Thyroid gland (tissue), 4 donors: ENCODE measurements at places on chromosomes 2 and 18.
A peak's percentile ranks its signal among the peaks of the same experiment; 100 is the strongest.

GRCh38 chr18:42187611-42188380 is 232.8 kb downstream of the PIK3C3 start:
- DNase-seq: no peak

DNA sequence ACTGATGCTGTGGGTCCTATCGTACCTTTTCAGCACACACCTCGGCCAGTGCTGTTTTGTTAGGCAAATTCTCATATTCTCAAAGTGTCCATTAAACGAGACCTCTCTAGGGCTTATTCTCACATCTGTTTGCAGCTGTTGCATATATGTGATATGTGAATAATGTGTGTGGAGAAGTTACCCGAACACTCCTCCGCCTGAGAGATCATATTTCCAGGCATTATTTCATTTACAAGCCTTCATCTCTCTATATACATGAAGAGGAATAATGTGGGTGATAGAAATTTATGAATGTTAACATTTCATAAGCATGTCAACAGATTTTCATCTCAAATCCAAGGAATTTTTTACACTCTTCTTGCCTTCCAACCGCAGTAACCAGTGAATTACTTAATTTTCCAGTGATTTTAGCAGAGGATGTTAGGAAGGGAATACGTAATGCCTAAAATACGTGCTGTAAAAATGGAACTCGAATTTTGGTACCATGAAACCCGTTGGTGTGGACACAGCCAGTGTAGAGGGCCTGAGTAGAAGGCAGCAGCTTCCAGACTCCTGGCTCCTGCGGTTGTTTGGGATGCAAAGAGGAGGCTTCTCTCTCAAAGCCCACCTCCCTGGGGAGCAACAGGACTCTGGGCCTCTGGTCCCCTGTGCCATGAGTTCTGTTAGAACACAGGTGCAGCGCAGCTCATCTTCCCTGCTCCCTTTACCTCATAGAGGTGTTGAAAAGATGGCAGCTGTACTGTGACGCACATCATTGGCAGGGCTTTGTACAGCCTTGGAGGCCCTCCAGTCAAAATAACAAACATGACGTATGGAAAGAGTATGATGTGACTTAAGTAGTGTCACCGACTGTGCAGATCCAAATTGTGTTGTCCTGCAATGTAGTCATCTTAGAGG is 280.1 kb downstream of the NEDD4L start:
- DNase-seq: no peak

DNA sequence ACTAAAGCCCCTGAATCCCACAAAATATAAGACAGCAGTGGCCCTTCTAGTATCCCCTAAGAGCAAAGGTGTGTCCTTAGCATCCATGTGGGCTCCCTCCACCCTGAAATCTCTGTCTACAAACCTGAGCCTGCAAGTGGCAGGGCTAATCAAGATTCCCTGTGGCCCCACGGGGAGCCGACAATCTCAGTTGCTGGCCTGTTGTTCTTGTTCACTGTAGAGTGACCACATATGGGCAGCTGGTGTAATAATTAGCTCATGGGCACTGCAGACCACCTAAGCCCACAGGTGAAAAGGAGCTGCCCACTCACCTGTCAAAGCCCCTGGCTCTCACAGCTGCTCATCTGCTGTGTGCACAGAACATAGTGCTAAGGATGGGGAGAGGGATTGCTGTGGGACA is 102.3 kb downstream of the MRO start:
- no peak for DNase-seq

- peak; percentile 6 for DNase-seq
Measured at GRCh38 chr2:42492691-42493467, 903 bp downstream of the KCNG3 start.

DNA sequence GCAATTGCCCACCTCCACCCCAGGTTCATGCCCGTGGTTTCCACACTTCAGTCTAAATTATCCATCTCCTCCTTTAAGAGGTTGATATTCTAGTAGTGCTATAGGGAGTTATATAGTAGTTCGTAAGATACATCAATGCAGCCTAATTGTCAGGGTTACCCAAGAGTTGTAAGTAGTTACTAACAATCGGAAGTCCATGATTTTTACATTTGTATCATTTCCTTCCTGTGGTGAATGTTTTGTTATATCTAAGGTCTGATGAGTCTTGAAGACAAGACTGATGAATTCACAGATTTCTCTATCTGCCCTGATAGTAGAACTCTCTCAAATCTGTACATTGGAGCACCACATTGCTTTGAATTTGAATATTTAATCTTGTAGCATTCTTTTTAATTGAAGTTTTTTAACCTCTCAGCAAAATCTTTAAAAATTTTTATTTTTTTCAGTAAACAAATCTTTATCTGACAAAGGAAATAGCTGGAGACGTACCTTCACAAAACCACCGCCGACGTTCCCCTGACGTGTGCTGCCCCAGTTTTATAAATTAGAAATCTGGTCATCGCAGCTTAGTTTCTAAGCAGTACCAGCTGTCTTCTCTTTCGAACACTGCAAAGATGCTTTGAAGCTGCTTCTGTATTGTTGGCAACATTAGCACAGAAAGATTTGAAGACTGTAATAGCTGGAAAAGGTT is 264.5 kb downstream of the SOCS6 start:
- DNase-seq: no peak

- peak; percentile 39 for DNase-seq
Measured at GRCh38 chr2:203340791-203341487, 12.7 kb downstream of the ABI2 start.

- no peak for DNase-seq
Measured at GRCh38 chr2:161059388-161059787, 100.8 kb upstream of the TANK start.

DNA sequence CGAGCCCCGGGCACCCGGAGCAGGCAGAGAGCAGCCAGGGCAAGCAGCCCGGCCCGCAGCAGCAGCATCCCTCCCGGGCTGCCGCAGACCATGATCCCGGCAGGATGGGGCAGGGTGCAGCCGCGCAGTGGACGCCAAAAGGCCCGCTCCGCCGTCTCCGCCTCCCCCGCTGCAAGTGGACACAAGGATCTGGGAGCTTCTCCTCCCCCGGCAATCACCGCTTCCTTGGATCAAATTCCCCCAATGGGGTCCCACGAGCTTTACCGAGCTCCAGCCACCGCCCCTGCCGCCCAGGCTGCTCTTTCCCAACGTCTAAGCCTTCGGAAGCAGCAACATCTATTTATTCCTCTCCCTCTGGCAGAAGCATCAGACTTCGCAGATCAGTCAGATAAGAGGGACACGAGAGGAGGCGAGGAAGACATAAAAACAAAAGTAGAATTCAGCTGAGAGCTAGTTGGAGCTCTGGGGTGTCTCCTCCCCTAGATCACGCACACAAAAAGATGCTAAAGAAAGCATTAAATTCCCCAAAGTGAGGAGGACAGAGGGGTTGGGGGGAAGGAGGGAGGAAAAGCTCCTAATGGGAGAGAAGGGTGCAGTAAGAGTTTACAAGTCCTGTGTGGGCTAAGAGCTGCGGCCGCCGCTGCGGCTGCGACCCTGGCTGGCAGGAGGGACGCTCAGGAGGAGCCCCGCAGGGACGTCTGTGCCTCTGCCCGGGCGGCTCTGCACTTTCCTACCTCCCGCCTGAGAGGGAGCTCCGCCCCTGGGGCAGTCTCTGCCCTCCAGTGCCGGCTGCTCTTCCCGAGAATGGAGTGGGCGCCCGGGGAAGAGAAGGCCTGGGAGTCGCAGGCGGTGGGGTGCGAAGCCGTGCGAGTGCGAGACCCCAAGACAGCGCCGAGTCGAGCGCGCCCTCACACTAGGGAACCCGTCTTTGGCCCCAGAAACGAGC is at the start of gene FRZB:
Gene FRZB (minus strand): TSS at position 177 of the 946 bp plus-strand sequence. CDS start 85 bp downstream, at position 92.
- DNase-seq: peak; percentile 41

DNA sequence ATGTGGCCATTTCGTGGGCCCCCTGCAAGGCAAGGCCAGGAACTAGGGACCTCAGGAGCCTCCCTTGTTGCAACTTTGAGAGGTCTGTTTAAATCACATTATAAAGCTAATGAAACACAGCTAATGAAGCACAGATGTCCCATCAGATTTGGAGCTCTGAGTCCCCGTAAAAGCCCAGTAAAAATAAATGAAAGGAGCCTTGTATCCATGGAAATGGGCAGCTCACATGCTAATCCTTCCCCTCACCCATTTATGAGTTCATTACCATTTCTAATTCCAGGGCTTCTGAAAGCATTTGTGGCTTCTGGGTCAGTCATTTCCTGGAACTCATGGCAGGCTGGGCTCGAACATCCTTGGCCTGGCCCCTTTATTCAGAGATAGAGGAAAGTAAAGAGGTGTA is 274.8 kb downstream of the SS18 start:
- DNase-seq: no peak

DNA sequence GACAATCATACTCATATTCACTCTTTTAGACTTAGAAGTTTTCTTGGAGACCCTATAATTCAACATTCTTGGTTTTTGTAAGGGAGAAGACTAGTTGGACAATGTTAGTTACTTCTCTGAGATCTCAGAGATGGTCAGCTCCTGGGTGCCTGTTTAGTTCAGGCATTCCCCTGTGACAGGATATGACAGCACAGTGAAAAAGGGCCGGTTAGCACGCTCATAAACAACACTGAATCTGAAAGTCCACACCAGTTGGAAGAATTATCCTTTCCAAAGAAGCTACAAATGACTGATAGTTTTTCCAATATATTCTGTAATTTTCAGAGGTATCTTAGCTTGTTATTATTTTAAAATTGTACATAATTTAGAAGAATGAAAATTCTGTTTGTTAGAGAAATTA is 75.7 kb downstream of the ADAM23 start:
- no peak for DNase-seq

- DNase-seq: no peak
Measured at GRCh38 chr2:212732860-212733259, 194.3 kb upstream of the ERBB4 start.

DNA sequence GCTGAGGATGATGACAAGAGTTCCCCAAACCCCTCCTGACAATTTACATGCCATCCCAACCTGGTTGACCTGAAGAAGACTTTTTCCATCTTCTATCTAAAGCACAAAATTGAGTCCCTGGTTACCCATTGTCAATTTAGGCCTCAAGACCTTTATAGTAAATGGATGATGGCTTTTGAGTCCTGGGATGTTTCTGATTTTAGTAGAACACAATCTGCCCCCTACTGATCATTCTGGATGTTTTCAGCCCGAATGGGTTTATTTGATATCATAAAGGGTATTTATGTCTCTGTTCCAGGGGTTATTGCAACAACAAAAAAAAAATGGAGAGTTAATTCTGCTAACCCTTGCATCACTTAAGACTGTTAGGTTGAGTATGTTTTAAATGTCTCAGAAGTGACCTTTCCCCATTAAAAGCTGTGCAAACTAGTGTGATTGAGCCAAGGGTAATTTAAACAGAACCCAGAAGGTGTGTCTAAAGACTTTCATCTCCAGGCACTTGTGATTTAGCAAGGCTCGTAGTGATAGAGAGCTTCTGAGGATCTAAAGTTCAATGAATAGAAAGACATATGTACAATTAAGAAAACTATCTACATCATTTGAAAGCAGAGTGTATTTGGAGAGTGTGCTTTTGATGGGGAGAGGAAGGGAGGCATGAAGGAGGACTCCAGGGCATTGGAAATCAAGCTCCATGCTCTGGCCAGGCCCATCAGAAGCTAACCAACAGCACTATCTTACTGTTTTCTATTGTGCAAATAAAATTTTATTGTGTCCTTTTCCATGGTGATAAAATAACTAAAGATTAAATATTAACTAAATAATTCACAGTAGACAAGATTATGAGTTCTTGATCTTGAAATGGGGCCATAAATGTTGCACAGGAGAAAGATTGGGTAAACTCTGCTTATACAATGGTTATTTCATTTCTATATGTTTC is 96.6 kb upstream of the NOSTRIN start:
- DNase-seq: no peak

- no peak for DNase-seq
Measured at GRCh38 chr2:40213619-40214018, 238.3 kb downstream of the SLC8A1 start.

- peak; percentile 40 for DNase-seq
Measured at GRCh38 chr2:102449370-102449974, 23.6 kb upstream of the SLC9A4 start.

DNA sequence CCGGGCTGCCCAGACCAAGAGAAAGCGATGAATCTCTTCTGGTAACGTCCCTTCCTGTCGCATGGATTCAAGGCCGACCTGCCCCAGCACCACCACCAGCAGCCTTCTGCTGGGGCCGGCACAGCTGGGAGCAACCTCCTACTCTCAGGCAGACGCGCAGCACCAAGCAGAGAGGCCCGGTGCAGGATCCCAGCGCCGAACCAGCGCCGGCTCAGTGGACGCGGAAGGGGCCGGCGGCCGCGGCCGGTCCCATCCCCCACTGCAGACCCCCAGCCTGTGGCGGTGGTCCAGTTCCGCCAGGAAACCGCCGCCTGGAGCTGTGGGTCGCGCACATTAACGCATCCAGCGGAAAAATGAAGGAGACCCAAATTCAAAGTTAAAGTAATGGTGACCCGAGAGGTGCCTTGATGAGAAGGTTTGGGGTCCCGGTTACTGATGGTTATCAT is 525 bp upstream of the MAL start:
- no peak for DNase-seq

GRCh38 chr2:232636788-232637420 is 3.5 kb downstream of the EFHD1 start:
- DNase-seq: peak; percentile 45

GRCh38 chr2:10390369-10390801 is 57.7 kb downstream of the ODC1 start:
- no peak for DNase-seq

- DNase-seq: no peak
Measured at GRCh38 chr18:183769-184168, 25.4 kb downstream of the USP14 start.

DNA sequence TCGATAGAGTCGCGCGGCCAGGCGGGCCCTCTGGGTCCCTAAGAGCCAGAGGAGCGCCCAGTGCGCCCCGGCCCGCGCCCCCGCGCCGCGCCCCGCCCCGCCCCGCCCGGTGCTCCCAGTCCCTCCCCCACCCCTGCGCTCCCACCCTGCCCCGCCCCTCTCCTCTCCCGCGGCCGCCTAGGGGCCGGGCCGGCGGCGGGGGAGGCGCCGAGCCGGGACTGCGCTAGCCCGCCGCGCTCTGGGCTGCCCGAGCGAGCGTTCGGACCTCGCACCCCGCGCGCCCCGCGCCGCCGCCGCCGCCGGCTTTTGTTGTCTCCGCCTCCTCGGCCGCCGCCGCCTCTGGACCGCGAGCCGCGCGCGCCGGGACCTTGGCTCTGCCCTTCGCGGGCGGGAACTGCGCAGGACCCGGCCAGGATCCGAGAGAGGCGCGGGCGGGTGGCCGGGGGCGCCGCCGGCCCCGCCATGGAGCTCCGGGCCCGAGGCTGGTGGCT is at the start of gene GPC1:
Gene GPC1 (plus strand): TSS at position 207 of the 491 bp plus-strand sequence. CDS start 256 bp downstream, at position 463.
- peak; percentile 77 for DNase-seq
